ENCODE measurements at places on chromosomes 6 and 20. TPM values are rescaled to one million over a fixed set of nuclear protein-coding genes. Genes with fewer than 3 reads are reported as not detected.

The DEFB124 gene
- not detected for total RNA-seq

GRCh38 chr20:17956099-17956685, 12.4 kb downstream of the SNX5 start:
- no peak for DNase-seq

GRCh38 chr20:18004384-18005031, 35.7 kb downstream of the MGME1 start:
- DNase-seq = no peak

DNA sequence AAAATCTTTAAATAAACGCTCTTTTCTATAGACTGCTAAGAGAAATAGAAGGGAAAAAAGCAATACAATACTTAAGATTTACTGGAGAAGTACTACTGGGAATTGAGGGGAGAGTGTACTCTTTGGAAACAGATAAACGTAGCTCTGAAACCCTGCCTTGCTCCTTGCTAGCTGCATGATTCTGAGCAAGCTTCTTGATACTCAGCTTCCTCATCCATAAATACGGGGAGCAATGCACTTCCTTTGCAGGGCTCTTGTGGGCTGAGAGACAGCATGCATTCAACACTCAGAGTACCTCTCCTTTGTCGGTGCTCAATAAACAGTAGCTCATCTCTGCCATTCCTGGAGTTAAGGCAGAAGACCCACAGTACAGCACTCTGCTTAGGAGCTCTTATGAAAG, 159.7 kb downstream of the BTBD9 start:
- no peak for DNase-seq

DNA sequence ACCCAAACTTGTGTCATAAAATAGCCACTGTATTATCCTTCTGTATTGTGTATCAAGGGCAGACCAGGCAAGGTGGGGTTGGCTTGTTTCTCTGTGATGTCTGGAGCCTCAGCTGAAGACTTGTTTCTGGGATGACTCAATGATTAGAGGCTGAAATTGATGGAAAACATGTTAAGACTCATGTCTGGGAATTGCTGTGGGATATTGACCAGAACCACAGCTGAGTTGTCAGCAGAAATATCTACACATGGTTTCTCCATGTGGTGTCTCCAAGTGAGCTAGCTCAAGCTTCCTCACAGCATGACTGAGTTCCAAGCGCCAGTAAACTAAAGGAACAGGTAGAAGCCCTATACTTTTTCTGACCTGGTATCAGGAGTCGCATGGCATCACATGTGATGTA, 128.5 kb upstream of the SYNDIG1 start:
- DNase-seq = no peak
